CD4-positive, alpha-beta T cell (primary cell): ENCODE measurements at places on chromosomes 4 and X. TPM values are rescaled to one million over a fixed set of nuclear protein-coding genes. Genes with fewer than 3 reads are reported as not detected.

Gene FATE1
- total RNA-seq: not detected

Gene PAGE5
- total RNA-seq: not detected

Gene DMRTC1B
- 2.3 TPM for total RNA-seq

Gene TMEM156
- 18.4 TPM for total RNA-seq

Gene SRD5A3
- total RNA-seq: 2.2 TPM

Gene GPR119
- total RNA-seq: not detected

Gene CCNB3
- 0.19 TPM for total RNA-seq

Gene IRAK1
- total RNA-seq: 61.2 TPM

Gene AADAT
- not detected for total RNA-seq

Gene KCNIP4
- total RNA-seq: not detected

Gene HS6ST2
- not detected for total RNA-seq

Gene CABS1
- total RNA-seq: not detected

Gene UGT2B11
- not detected for total RNA-seq

Gene GAGE12E
- not detected for total RNA-seq

Gene GCNA
- total RNA-seq: 2.3 TPM

Gene GPM6B
- not detected for total RNA-seq

Gene SH3D19
- not detected for total RNA-seq

Gene TRPC5OS
- total RNA-seq: not detected

Gene NLRP2B
- total RNA-seq: not detected

Gene CEP44
- total RNA-seq: 10.6 TPM

Gene NXF2B
- not detected for total RNA-seq

Gene EMCN
- total RNA-seq: not detected

Gene BRS3
- not detected for total RNA-seq

Gene YY2
- 1.2 TPM for total RNA-seq

Gene NEIL3
- total RNA-seq: 0.22 TPM

Gene RHOXF2
- not detected for total RNA-seq

Gene AWAT2
- not detected for total RNA-seq

Gene CLNK
- 0.17 TPM for total RNA-seq

Gene ESX1
- not detected for total RNA-seq
